Activated T-helper 1 cell treated with anti-CD3 and anti-CD28 coated beads, Interleukin-12 subunit alpha, Interleukin-12 subunit beta, Interleukin-2, Interleukin-4 antibody, amounts not matched to agents 30 ng/mL and 10 ng/mL and 1 ng/mL, durations not matched to agents 14 hours and 24 hours and 36 hours (primary cell): ENCODE measurements at places on chromosomes 6 and 20. TPM values are rescaled to one million over a fixed set of nuclear protein-coding genes. Genes with fewer than 3 reads are reported as not detected.

ENPP3 gene
- total RNA-seq, result 5.7 and 6.6 TPM in 2 replicates

DNA sequence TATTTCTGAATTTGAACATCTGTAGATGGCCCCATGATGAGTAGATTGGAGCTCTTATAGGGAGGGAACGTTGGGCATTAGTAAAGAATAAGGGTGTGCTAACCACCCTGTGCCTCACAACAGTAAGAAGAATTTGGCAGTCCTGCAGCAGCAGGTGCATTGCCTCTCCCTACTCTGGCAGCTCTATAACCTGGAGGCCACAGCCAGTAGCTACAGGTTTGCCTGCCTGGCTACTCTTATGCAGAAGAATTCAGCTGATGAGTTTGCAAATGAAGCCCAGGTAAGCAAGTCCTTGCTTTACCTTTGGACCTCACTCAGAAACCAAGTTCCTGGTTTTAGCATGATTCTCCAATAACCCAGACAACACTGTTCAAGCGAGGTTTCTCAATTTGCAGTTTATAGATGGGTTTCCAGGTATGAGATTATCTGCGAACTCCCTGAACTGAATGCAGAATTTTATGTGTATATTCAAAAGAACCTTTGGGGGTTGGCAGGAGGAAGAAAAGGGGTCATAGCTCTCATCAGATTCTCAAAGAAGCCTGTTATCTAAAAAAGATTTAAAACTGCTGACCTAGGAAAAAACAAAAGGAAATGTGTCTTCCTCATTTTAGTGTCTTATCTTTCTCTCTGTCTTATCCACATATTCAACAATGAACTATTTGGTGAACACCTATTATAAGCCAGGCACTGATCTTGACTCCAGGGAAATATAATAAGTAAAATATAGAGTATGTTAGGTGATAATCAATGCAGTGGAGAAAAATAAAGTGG, 18.9 kb downstream of the TREML1 start:
- DNase-seq, result no peak

PRR18 gene
- total RNA-seq, result not detected in 2 replicates

GRCh38 chr20:10625641-10626040, 48.2 kb downstream of the JAG1 start:
- no peak for DNase-seq

DNA sequence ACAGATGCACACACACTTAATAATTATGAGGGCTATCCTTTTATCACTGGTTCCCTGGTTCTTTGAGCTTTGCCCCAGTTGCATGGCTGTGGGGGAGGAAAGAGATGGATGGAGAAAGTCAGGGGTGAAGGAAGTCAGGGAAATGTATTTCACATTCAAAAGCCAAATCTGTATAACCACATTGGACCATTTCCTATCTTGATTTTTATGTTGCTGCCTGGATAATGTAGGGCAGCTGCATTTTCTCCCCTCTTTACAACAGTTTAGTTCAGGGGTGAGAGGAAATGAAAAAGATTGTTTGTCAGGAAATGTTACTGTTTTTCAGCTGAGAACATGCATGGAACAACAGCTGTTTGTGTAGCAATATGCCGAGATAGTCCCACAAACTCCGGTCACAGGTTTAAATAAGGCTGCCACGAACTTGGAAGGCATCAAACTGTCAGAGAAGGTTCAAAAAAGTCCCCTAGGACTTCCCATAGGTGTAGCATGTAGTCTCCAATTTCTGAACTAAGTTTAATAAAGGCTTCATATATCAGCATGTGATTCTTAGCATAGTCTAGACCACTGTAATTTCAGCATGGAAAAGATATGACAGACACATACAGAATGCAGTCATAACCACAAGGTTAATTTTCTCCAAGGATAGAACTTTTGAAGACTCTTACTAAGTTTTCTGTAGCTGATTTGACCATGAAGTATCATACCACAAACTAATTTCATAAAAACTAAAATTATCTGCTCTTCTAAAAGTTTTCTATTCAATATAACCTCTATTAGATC, 82.1 kb upstream of the COL21A1 start:
- DNase-seq, result no peak

ECT2L gene
- not detected in 2 replicates for total RNA-seq

GRCh38 chr20:32832664-32833063, 12.9 kb downstream of the MAPRE1 start:
- DNase-seq, result no peak

GRCh38 chr6:18207438-18207837, 52.2 kb downstream of the KDM1B start:
- no peak for DNase-seq

PI16 gene
- total RNA-seq, result not detected in 2 replicates

DNA sequence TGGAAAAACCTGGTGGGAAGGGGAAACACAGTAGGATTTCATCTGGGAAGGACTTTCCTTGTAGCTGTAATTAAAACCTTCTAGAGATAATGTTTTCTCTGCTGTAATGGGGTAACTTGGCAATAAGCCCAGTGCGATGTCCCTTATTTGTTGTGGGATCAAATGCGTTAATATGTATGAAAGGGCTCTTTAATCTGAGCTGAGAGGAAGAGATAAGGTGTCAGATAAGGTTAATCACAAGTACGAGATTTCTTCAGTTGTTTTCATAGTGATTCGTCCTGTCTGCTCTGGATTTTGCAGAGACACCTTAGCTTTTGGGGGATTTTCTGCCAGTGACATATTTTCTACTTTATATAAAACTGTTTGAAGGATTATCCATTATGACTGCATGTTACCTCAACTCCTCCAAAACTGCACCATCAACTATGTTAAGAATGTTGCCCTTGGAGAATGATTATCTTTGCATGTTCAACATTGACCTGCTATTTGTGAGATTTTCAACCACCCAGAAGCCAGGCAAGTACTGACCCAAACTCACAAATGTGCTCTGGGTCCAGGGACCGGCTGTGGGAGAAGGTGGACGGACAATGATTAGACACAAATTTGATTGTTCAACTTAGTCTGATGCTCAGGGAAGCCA, 21.2 kb upstream of the ELOVL5 start:
- no peak for DNase-seq

SIRPB2 gene
- total RNA-seq, result not detected in 2 replicates

MRAP2 gene
- not detected in 2 replicates for total RNA-seq

LGSN gene
- total RNA-seq, result not detected in 2 replicates

SRSF3 gene
- total RNA-seq, result 525 and 546 TPM in 2 replicates

GRCh38 chr6:6744551-6744950, 156.0 kb downstream of the LY86 start:
- no peak for DNase-seq

- no peak for DNase-seq
Measured at GRCh38 chr6:156807028-156807427, 29.9 kb downstream of the ARID1B start.

- DNase-seq, result no peak
Measured at GRCh38 chr6:43803055-43803782, 33.2 kb downstream of the VEGFA start.

GRCh38 chr6:150269857-150270223, 99.0 kb upstream of the IYD start:
- no peak for DNase-seq

SLC26A8 gene
- not detected in 2 replicates for total RNA-seq

TRIM40 gene
- not detected in 2 replicates for total RNA-seq

PAK5 gene
- total RNA-seq, result not detected in 2 replicates

TAGAP gene
- total RNA-seq, result 245 and 250 TPM in 2 replicates

DNA sequence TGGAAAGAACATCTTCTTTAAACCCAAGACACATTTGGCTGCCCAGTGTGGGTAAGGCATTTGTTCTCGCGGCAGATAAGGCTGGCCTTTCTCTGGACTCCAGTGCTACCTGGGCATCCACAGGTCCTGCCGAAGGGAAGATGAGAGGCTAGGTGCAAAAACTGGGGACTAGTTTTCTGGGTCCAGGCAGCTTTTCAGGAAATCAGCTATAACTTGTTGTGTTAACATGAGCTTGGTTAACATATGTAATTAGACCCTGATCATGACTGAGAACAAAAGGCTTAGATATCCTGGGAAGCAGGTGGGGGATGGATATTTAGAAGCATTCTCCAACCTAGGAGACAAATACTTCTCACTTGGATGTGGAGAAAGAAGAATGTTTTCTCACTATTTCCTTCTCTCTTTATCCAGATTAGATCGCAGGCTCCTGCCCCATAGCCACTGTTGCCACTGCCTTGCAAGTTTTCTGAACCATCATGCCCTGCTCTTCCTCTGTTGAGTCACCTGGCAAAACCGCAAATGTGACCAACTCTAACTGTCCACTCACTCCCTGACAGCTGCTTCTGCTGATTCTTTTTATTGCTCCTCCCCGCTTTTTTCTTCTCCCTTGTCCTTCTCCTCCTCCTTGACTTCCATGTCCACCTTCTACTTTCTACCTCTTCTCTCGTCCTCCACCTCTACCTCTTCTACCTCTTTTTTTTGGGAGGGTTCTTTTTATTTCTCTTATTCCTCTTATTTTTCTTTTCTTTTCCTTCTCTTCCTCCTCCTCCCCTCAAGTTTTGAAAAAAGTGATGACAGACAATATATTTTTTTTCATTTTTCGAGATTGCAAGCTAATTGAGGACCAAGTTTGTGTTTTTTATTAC, 258.1 kb downstream of the UTRN start:
- DNase-seq, result no peak

DNA sequence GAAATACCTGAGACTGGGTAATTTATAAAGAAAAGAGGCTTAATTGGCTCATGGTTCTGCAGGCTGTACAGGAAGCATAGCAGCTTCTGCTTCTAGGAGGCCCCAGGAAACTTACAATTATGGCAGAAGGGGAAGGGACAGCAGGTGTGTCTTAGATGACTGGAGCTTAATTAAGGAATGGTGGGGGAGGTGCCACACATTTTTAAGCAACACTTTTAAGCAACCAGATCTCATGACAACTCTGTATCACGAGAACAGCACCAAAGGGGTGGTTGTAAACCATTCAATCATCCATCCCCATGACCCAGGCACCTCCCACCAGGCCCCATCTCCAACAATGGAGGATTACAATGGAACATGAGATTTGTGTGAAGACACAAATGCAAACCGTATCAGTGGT, 26.9 kb downstream of the FIG4 start:
- DNase-seq, result no peak

DNA sequence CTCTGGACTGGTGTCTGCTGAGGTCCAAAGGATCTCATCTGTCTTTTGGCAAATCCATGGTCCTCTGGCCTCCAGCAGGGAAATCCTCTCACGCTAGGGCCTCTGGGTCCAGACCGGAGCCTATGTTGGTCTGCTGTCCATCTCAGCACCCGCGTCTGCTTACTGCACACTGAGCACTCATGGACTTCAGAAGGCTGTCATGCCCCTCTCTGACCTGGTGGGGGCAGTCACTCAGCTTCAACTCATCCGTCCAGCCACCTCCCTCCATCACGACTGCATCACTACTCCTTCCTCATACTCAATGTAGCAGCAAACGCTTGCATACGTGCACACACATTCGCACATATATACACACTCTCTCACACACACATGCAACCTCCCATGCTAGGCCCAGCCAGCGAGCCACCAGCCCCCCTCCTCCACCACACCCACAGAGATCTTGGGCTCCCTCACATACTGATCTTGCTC, 33.3 kb downstream of the GABRR2 start:
- peak; percentile 12 for DNase-seq

DNA sequence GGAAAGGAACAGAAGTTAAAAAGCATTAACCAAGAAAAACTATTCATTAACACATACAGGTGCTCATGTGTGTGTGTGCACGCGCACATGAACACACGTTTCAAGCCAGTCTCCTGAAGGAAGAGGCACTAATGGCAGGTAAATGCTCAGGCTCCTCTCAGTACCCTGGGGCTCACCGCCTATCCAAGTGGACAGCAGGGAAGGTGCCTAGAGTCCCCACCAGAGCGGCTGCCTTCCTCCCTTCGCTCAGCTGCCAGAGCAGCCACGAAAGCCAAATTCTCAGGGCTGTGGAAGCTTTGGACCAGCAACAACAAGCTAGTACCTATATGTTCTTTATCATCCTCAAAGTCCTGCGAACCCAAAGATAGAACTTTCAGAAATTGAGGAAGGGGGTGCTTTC, 42.6 kb downstream of the PLCG1 start:
- no peak for DNase-seq

LST1 gene
- 63.0 and 66.6 TPM in 2 replicates for total RNA-seq

GRCh38 chr6:51959744-51960383, 127.5 kb downstream of the PKHD1 start:
- DNase-seq, result peak; percentile 5

DNA sequence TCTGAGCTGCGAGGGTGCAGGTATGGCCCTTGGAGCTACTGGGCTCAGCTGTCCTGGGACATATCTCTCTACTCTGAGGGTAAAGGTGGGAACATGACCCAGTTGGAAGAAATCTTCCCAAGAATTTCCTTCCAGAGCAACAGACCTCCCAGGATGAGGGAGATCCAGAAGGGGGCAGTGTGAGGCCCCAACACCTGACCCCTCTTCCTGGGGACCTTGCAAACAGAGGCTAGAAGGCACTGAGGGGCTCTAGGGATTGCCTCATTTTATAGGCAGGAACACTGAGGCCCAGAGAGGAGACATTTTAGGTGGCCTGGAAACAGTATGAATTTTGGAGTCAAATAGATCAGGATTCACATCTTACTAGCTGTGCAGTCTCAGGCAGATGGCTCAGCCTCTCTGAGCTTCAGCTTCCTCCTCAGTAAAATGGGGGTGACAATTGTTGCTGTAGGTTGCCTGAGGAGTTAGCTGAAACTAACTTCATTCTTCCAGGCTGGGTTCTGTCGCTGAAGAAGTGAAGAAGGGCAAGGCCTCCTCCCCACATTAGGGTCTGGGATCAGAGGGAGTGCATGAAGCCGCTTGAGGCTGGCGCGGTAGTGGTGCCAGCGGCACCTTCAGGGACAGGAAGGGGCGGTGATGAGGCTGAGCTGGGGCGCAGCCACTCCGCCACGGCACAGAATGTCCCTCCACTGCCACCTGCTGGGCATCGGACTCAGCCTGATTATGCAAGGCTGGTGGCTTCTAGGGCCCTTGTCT, 11.4 kb downstream of the KCNK17 start:
- DNase-seq, result peak; percentile 76

SPATS1 gene
- total RNA-seq, result not detected in 2 replicates

HSPA1L gene
- 2.2 and 2.9 TPM in 2 replicates for total RNA-seq

CTCFL gene
- not detected in 2 replicates for total RNA-seq

GRCh38 chr6:128532827-128533226, 12.4 kb upstream of the PTPRK start:
- no peak for DNase-seq

RSPO4 gene
- not detected in 2 replicates for total RNA-seq

- no peak for DNase-seq
Measured at GRCh38 chr20:58970146-58970545, 10.9 kb upstream of the NELFCD start.

GRCh38 chr6:9126878-9127560, 691.7 kb upstream of the SLC35B3 start:
- DNase-seq, result no peak
